ENCODE measurements at places on chromosomes 4 and X.

- DNase-seq, result no peak
Measured at GRCh38 chr4:155521382-155521781, 144.6 kb upstream of the MAP9 start.

GRCh38 chr4:138035781-138036258, 206.3 kb downstream of the SLC7A11 start:
- DNase-seq, result no peak

DNA sequence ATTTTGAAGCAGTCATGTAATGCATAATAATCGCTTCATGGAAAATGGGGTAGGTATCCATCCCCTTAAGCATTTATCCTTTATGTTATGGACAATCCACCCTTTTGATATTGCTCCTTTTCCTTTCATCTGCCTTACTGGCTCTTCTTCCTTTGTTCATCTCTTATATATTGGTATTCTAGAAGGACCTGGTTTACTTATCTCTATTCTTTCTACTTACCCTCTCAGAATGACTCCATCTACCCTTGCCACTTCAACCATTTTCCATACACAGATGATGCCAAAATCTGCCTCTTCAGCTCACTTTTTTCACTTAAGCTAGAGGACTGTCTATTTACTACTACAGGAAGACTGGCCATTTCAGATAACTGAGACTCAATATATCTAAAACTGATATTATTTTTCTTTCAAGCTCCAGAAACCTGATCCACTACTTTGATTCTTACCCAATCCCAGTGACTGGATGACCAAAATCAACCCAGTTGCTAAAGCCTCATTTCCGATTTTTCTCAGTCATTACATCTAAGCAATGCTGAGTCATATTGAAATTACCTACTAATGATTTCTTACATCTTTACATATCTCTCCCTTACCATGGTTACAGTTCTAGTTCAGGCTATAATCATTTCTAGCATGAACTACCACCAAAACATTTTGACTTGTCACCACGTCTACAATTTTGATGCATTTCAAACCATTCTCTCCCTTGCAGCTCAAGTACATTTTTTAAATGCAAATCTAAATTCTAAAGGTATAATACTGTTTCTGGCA, 93.7 kb downstream of the FAAH2 start:
- DNase-seq, result no peak

DNA sequence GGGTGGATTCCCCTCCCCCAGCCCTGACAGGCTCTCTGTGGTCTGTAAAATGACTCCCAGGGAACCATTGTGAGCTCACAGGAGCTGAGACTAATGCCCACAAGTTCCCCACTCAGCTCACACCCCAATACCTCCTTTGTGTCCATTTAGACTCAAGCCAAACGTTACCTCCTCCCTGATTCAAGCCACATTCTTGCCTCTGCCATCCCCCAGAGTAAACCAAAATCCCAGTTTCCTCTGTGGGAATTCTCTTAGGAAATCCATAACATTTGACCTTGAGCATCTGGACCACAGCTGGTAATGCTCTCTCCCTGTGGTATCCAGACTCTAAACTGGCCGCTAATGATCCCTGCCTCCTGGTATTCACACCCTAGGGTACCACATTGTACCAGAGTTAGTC, 26.3 kb upstream of the KDM5C start:
- no peak for DNase-seq

DNA sequence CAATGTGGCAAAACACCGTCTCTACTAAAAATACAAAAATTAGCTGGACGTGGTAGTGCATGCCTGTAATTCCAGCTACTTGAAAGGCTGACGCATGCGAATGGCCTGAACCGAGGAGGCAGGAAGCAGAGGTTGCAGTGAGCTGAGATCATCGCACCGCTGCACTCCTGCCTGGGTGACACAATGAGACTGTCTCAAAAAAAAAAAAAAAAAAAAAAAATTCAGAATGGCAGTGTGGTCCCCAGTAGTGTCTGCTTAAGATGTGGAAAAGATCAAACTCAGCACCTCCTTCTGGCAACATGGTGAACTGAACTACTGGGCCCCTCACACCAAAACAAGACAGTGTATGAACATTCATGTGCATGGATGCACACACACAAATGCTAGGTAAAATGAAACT, 32.2 kb downstream of the SMS start:
- DNase-seq, result peak; percentile 13

GRCh38 chrX:107678957-107679740, 50.8 kb downstream of the PRPS1 start:
- DNase-seq, result peak; percentile 52

- no peak for DNase-seq
Measured at GRCh38 chrX:7054219-7055216, 93.0 kb upstream of the STS start.

- no peak for DNase-seq
Measured at GRCh38 chrX:149223854-149224253, 281.3 kb downstream of the IDS start.

DNA sequence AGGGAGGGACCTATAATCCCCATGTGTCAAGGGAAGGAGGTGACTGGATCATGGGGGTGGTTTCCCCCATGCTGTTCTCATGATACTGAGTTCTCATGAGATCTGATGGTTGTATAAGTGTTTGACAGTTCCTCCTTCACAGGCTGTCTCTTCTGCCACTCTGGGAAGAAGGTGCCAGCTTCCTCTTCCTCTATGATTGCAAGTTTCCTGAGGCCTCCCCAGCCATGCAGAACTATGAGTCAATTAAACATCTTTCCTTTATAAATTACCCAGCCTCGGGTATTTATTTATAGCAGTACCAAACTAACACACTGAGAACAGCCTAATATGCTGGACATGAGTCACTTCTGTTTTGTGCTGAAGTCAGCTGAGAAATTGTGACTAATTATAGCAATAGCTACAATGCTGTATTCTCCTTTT, 656.9 kb upstream of the CPEB2 start:
- no peak for DNase-seq

DNA sequence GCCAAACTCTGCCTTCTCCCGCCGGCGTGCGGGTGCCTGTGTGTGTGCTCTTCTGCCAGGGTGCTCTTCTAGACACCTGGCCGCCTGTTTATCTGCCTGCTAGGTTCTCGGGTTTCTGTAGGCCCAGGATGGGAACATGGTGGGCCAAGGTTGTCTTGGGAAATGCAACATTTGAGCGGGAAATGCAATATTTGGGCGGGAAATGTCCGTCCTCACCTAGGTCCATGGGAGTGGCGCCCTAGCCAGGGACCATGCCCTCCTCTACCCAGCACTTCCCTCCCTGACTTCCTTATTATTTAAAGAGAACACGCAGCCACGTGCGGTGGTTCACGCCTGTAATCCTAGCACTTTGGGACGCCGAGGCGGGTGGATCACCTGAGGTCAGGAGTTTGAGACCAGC, 392.6 kb downstream of the FAT4 start:
- DNase-seq, result no peak

- DNase-seq, result no peak
Measured at GRCh38 chr4:42281324-42282020, 115.8 kb upstream of the SHISA3 start.

DNA sequence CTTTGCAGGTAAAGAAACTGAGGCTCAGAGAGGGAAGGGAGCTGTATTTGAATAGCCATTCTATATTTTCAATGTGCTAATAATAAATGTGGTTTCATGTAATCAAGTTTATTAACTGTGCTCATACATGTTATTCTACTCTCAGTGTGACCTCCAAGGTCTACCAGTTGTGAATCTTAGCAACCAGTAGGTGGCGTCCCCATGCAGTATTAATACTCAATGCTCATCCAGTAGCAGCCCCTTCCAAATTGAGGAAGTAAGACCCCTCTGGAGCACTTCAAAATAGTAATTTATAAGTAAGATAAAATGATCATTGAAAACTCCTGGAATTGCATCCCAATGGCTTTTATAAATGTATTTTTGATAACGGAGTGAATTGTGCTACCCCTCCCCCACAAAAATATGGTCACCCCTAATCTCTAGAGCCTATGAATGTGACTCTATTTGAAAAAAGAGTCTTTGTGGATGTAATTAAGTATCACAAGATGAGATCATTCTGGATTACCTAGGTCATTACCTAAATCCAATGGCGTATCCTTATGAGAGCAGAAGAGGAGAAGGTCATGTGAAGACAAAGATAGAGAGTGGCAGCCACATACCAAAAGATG, 20.4 kb upstream of the SEPSECS start:
- DNase-seq, result peak; percentile 13

DNA sequence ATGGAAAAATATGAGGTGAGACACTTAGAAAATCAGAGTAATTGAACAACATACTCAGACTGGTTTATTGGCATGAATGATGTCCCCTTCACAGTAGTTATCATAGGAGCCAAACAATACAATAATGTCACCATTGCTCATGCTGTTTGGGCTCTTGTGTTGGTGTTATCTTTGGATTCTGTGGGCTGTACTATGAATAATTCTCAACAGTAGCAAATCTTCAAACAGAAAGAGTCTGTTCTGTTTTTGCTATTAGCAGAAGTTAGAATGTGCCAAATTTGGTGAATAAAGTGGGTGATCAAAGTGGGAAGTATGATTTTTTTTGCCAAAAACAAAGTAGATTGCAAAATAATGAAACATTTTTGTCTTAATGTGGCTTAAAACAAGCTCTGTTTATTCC, 58.3 kb downstream of the GRID2 start:
- no peak for DNase-seq

DNA sequence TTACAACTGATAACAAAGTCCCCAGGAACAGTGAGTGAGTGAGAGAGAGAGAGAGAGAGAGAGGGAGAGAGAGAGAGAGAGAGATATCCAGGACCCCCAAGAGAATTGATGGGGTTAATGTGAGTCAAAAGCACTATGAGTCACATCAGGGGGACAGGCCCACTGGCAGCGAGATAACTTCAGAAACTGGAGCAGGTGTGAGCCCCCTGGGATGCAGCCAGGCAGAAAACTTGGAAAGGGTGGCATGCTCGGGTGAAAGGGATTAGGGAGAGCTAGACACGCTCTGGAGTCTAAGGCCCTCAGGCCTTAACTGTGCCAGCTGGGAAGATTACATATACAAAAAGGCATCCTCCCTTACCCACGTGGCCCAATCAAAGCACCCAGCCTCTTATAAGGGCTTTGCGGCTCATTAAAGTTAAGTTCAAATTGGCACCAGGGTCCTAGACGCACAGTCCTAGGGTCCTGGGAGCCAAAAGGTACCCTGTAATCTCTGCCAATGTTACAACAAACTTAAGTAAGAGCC, 841 bp downstream of the ACOT9 start:
- DNase-seq, result no peak

DNA sequence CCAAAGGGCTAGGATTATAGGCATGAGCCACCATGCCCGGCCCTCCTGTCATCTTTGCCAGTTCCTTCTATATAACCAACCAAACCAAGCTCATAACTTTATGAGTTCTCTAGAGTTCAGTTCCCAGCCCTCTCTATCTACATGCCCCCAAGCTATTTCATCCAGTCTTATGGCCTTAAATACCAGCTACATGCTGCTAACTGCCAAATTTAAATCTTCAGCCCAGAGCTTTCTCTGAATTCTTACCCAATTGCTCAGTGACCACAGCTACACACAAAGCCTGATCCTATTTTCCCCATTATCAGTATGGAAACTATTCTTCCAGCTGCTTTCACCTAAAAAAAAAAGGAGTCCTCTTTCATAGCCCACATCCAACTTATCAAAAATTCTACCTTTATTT, 23.1 kb downstream of the TMEM184C start:
- DNase-seq, result no peak

DNA sequence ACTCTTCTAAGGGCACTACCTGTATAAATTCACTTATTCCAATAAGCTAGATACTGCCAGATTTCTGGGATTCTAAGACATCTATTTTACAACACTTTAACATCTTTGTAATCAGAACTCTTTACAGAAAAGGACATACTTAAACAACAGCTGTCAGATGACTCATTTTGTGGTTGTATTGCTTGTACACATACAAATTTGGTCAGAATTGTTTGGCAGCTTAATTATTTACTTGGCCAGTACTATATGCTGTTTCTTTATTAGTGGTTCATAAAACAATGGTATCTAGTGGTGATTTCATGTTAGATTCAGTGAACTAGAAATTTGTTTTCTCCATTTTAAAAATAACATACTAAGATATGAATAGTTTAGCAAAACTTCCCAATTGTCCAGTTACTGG, 27.2 kb downstream of the PALLD start:
- no peak for DNase-seq

DNA sequence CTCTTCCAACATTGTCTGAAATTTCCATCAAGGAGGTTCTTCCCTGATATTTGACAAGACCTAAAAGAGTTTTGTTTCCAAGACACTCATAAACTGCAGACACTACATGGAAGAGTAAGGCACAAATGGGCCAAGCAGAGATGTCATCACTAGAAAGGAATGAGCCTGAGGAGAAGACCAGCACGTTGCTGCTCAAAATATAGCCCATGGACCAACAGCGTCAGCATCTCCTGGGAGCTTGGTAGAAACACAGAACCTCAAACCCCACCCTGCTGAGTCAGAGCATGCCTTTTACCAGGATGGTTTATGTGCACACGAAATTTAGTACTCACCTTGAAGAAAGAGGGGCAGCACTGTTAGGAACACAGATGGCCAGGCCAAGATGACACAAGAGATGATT, 128.7 kb upstream of the MID1 start:
- DNase-seq, result no peak

- DNase-seq, result no peak
Measured at GRCh38 chrX:72576141-72576894, 3.7 kb upstream of the HDAC8 start.

GRCh38 chrX:124328765-124329164, 3.7 kb upstream of the TEX13D start:
- no peak for DNase-seq

DNA sequence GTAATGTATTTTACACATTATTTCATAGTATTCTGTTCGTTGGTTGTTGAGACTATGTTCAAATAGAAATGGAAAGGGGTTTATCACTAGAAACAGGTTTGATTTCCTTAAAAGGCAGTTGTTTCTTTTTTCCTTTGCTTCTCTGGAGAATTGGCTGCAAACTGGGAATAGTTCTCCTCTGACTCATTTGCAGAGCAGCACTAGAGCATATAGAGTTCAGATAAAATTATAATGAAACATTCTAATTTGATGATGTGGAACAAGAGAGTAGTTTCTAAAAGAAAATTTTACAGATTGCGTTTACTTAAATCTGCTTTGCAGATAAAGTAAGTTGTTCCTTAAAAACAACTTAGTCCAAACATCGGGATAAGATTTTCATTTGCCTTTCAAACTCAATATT, 29.7 kb downstream of the SYNPO2 start:
- no peak for DNase-seq

DNA sequence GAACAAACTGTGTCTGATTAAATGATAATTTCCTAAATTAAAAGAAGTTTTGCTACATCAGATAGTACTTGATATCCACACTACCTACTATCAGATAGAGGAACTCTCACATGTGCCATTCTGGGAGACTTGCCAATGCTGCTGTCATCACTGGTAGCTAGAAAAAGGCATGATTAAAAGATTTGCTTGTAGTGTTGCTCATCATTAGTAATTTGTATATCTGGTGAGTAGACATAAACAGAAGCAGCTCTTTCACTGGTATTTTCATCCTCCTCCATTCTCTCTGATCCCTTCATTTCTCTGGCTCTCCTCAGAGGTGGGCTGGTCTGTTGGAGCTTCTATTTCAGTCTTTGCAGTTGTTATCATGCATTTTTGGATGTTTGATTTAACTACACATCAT, 56.0 kb downstream of the SPRY1 start:
- no peak for DNase-seq
